Esophagus squamous epithelium (tissue), 5 donors: ENCODE measurements at places on chromosomes 5 and 9.

DNA sequence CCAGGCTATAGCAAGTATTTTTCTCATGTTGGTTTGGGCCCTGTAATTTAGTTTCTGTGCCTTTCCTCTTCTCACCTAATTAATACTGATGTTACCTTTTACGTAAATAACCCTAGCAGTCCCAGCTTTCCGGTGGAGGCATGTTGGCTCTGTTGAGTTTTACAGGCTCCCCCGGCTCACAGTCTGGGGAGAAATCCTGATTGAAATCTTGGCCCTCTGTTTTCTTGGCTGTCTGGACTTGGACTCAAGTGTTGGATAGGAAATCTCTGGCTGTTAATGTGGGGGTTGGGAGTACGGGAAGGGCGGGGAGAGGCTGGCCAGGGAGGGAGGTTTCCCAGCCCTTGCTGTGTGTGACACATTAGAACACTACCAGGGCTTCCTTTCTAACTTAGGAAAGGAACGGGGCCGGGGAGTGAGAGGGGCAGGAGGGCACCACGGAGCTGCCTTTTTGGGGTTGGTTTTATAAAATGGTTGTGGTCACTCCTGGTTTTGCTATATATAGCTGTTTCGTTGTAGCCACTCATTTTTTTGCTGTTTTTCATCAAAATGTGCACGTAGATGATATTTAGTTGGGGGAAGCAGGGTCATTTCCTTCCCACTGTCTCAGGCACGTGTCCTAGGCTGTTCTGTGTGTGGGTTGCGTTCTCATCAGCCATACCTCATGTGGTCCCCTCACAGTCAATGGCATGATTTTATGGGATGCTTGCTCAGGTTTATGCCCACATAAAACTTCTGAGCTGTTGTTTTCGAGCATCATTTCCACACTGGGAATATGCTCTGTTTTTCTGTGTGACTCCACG lies 11.0 kb downstream of the TRIO start:
- DNase-seq, result no peak

GRCh38 chr5:71482132-71482531 lies 26.7 kb downstream of the BDP1 start:
- DNase-seq, result no peak

DNA sequence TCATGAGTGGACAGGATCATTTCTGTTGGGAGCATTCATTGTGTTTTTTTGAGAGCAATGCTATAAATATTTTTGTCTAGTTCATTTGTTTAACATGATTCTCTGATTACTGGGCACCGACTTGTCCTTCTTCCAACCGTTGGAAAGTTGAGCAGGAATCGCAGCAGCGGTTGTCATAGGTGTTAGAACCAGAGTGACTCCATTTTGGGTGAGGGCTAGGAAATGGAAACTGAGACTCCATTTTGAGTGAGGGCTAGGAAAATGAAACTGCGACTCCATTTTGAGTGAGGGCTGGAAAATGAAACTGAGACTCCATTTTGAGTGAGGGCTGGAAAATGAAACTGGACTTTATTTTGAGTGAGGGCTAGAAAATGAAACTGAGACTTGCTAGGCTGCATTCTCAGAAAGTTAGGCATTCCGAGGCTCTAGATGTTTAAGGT lies 100.6 kb downstream of the ICE1 start:
- DNase-seq, result no peak

- no peak for DNase-seq
Measured at GRCh38 chr9:133694686-133695085, 43.5 kb downstream of the SARDH start.

- no peak for DNase-seq
Measured at GRCh38 chr5:111680737-111681413, 76.1 kb downstream of the NREP start.

GRCh38 chr5:72608297-72608696 lies 101.1 kb upstream of the ZNF366 start:
- DNase-seq, result no peak

- DNase-seq, result no peak
Measured at GRCh38 chr5:146109379-146109778, 4.0 kb upstream of the PLAC8L1 start.

DNA sequence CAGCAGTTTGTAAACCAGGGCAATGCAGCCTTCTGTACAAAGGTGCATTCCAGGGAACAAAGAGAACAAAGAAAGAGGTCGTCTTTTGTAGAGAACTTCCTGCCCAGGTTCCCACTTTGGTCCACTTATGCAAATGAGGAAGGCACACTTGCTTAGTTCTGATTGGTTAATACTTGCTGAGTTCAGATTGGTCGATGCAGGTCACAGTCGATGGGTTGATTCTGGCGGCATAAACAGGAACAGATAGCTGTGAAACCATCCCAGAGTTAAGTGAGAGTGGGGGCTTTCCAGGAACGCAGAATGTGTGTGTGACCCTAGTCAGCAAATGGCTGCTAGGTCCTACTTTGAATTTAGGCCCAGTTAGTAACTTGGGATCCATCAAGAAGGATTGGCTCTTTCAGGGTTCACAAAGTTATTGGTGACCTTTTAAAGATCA lies 1.8 kb upstream of the ADAMTS13 start:
- no peak for DNase-seq

GRCh38 chr9:114313186-114313585 lies 9.7 kb upstream of the ORM1 start:
- no peak for DNase-seq

GRCh38 chr5:178630475-178630930 lies 3.7 kb upstream of the CLK4 start:
- DNase-seq, result no peak

- no peak for DNase-seq
Measured at GRCh38 chr5:78523314-78524193, 125.0 kb downstream of the LHFPL2 start.

DNA sequence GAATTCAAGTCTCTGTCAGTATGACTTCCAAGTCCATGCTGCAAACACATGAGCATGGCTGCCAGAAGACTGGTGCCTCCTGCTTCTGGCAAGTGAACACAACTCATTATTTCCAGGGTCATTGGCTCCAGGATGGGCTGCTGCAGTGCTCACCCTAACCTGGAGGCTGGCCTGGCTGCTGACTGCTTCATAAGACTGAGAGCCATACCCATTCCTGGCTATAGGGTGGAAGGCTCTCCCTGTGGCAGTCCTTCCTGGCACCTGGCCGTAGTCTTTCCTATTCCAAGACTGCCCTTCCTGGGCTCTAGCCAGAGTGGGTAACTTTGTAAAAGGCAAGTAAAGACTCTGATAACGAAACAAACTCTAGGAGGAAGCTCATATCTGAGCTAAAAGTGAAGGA lies 51.2 kb downstream of the CXXC5 start:
- no peak for DNase-seq

DNA sequence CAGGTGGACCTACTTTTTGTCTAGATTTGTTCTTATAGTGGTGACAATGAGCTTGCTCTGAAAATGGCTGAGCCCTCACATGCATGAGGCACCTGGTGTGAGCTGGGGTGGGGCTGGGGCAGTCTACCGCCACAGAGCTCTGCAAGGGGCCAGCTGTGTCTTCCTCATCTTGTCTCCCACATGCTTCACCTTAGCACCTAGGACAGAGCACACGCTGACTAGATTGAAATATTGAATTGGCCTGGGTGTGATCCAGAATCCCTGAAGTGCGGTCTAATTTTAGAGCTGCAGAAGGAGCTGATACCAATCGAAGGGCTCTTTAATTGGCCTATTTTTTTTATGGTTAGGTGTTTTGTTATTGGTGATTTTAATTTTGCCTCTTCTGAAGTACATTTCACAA lies 126.1 kb upstream of the NFIB start:
- no peak for DNase-seq

GRCh38 chr5:144072518-144072927 lies 97.9 kb downstream of the YIPF5 start:
- no peak for DNase-seq

GRCh38 chr5:1891391-1891790 lies 8.7 kb upstream of the IRX4 start:
- DNase-seq, result no peak

DNA sequence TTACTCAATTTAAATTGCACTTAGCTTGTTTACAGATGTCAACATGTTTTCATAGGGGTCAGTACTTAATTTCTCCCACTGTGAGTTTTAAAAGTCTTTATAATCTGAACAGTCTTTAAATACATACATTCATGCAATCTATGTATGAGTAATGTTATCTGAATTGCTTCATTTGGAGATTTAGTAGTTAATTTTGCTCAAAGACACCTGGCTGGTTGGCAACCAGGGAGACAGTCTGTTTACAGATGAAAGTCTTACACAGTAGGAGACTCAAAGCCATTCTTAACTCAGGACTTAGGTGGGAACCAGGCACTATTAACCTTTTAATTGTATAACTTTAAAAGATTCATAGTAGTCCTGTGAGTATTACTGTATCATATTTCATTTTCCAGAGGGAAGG lies 29.3 kb downstream of the DAB2 start:
- no peak for DNase-seq

DNA sequence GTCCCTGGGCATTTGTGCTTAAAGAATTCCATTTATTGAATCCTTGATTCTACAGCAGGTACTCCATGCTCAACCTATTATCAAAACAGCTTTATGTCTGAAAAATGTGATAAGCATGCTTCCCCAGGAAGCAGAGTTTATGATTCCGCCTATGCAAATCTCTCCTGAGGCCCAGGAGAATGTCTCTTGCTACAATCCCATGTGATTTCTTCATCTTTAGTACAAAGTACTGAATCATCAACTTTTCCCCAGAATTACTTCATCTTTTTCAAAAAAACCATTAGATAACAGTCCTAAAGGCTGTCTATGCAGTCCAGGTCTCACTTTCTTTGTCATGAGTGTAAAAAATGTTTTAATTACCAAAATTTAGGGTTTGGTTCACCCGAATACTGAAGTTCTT lies 130.2 kb upstream of the ADAMTSL1 start:
- no peak for DNase-seq

- no peak for DNase-seq
Measured at GRCh38 chr9:118686959-118687358, 682.3 kb downstream of the BRINP1 start.

DNA sequence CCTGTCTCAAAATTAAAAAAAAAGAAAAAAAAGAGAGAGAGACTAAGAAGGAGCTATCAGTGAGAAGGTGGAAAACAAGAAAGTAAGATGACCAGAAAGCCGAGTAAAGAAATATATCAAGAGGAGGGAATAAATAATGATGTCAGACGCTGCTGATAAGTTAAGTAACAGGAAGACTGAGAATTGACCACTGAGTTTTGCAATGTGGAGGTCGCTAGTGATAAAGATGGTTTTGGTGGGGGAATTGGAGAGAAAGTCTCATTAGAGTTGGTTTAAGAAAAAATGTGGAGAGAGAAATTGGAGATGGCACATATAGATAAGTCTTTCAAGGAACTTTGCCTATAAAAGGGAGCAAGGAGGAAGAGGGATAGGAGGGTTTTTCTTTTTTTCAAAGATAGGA lies 91.9 kb downstream of the RAD23B start:
- no peak for DNase-seq

GRCh38 chr9:119368179-119368578 lies 1.1 kb downstream of the BRINP1 start:
- DNase-seq, result no peak

DNA sequence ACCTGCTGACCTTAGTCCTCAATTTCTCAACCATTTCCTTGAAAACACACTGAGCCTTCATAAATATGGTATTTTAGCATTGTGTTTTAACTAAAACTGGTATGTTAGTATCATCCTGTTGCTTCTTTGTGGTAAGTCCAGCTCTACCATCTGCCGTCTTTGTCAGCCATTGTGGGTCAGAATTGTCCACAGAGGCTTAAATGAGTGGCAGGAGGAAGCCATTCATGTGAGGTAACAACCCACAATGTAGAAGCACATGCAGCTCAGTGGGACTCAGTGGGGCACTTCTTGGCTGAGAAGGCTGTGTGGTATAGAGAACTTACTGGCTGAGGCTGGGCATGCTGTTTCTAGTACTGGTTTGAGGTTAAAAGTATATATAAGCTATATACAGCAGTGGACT lies 149.2 kb upstream of the NR3C1 start:
- no peak for DNase-seq

DNA sequence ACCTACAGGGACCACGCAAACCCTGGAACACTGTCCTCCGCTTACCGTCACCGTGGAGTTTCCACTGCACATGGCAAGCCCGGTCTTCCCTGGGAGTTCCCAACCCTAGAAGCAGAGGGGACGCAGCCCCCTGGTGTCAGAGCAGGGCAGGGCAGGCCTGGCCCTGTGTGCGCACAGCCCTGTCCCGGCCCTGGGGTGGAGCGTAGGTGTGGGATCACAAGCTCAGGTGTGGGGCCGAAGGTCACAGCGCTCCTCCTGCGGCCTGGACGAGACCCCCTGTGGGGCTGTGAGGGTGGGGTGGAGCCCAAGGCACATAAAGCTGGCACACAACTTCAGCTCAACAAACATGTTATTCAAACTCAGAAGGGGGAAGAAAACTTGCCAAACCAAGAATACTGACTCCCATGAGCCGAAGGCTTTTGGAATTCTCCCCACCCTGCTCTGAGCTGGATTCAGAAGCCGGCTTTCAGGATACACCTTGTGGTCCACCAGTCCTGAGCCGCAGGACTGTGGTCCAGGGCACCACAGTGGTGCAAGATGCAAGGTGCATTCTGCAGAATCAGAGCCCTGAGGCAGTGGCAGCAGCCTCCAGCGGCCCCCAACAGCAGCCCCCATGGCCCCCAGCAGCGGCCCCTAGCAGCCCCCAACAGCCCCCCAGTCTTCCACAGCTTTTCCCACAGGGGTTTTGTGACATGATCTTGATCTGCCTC lies 11.8 kb upstream of the EXOC3 start:
- DNase-seq, result no peak

DNA sequence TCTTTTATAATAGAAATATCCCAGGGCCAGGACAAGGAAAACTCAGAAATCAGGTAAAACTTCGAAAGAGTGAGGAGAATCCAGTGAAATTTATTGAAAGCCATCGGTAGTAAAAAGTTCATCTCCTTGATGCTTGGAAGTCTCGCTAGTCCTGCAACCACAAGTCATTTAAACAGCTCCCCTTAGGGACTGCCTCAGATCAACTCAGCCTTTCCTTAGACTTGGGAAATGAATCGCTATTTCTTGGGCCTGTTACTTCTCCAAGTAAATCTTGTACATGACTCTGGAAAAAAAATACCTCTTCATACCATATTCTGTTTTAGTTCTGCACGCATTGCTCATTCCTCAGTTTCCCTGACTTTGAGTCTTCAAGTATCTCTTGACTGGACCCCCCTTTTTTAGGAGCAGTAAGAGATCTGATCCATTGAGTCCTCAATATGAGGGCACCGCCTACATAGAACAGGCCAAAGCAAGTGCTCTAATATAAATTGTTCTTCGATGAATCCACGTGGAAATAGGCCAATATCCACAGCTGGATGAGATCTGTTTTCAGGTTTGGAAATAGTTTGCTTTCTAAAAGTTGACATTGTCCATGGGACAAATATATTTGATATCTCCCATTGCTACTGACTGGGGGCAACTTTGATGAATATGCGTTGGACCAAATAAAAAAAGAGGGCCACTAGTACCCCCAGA lies 114.2 kb downstream of the PRDM6 start:
- no peak for DNase-seq

DNA sequence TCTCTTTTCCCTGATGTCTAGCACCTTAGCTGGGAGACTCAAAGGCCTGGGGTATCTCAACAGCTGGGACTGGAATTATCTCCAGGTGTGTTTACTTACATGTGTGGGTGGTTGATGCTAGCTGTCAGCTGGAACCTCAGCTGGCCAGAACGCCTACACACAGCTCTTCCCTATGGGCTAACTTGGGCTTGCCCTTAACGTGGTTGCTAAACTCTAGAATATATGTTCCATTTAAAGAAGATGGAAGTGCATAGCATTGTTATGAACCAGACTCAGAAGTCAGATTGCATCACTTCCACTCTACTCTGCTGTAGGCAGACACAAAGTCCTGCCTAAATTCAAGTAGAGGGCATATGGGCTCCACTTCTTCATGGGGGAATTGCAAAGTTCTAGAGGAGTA lies 29.3 kb downstream of the SGCD start:
- DNase-seq, result no peak

GRCh38 chr5:53826504-53826903 lies 266.1 kb downstream of the NDUFS4 start:
- DNase-seq, result no peak
